D341Med (cell line): ENCODE measurements at places on chromosomes 5 and 9.

- DNase-seq: no peak
These were observed 78.4 kb upstream of the OTULINL start for GRCh38 chr5:14503017-14503680.

DNA sequence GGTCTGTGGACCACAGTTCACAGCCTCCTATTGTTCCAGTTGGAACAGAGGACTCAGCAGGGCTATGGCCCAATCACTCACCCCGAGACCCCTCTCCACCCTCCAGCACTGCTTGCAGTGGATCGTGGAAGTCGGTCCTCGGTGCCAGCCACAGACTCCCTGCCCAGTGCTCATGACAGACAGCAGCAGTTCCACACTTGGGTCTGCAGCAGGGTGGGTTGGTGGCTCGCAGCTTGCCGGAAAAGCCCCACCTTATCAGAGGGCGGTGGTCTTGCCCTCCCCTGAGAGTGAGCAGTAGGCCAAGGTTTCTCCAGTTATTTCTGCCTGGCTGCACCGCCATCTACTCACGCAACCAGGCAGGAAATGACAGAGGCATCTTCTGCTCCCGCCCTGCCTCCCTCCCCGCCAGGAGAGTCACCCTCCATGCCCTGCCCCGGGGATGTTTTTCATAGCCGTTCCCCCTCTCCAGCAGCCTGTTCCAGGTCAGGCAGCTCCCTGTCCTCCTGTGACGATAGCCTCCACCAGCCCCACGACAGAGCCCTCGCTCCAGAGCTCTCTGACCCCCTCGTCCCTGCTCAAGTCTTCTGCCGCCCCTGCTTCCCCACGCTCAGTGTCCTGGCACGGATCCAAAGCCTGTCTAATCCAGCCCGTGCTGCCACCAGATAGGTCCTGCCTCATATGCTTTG lies 34.5 kb downstream of the UNC5A start:
- DNase-seq: peak; percentile 63

GRCh38 chr9:89841456-89841855 lies 236.6 kb downstream of the GADD45G start:
- no peak for DNase-seq

- DNase-seq: no peak
These were observed 126.1 kb downstream of the NR2F1-AS1 start for GRCh38 chr5:93454896-93455295.

DNA sequence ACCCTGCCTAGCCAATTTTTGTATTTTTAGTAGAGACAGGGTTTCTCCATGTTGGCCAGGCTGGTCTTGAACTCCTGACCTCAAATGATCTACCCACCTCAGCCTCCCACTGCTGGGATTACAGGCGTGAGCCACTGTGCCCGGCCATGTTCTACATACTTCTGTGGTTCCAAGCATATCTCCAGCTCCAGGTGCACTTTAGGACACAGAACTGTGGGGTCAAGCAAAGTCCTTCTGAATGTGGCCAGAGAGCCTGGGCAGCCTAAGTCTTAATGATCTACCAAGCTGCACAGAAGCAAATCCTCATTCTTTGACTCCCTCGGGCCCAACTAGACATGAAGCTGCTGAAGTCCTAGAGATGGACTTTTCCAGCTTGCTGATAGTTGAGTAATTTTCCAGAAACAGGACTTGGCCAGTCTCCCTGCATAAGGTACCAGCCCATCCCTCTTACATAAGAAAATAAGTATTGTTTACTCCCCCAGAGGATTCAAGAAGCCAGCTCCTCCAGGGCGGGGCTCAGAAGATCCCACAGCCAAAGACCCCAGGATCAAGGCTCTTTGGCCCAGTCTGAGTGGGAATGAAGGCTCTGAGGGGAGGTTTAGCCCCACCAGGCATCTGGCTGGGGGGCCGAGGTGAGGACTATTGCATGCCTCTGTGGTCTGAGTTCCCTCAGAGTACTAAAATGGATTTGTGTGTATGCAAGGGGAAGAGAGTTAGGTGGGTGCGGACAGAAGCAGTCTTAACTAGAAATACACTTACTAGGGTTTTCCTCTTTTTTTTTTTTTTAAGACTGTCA lies 8.7 kb downstream of the CLTB start:
- no peak for DNase-seq

DNA sequence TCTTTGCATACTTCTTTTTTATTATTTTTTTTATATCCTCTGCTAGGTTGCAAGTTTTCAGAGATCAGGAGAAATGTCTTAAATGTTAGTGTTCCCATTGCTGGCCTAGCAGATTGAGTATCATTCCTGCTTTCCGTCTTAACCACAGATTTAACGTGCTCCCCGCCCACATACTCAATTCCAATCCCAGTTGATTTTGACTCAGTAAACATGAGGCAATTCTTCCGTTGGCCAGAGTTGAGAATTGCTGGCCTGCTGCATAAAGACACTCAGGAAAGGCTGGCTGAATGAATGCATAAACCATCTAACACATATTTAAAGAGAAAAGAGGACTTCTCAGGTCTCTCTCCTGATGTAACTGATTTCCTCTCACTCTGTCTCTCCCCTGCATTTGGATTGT lies 46.8 kb upstream of the PLPP6 start:
- no peak for DNase-seq

DNA sequence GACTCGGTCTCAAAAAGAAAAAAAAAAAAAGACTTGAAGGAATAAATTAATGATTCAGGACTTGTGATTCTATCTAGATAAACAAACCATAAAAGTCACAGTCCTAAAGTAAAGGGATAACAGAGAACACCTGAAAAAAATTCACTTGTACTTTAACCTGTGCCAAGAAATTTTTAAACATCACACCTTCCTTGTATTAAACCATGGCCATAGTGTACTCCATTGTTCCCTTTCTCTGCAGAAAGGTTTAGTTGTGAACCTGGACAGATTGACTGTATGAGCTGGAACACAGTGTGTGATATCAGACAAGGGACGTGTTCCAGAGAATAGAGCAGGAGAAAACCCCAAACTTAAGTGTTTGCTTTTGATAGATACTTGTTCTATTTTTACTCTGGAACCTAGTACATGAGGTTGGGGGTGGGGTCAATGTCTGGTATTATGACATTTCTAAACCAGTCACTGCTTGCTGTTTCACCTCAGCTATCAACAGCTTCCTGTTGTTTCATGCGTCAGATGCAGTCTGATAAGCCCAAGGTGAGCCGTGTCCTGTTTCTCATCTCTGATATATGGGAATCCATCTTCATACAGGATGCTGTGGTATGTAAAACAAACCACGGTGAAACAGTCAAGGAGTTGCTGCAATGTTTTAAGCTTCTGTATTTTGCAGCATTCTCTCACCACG lies 62.5 kb upstream of the ITGA1 start:
- DNase-seq: no peak

DNA sequence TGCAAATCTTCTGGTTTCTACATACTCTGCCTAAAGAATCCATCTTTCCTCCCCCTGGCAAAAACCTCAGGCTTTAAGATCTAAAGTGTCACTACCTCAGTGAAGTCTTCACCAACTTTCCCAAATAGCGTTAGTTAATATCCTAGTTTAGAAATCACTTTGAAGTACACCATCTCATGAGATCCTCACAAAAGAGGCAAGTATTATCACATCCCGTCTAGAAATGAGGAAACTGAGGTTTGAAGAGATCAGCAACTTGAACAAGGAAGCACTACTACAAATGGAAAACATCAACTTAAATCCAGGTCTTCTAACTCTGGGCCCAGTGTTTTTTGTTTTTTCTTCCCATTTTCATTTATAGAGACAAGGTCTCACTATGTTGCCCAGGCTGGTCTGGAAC lies 4.6 kb downstream of the AP3B1 start:
- DNase-seq: no peak

GRCh38 chr5:151684690-151685361 lies 1.9 kb downstream of the SPARC start:
- DNase-seq: no peak

- DNase-seq: no peak
These were observed 46.8 kb downstream of the GCNT4 start for GRCh38 chr5:75005561-75005960.

- DNase-seq: no peak
These were observed 50.7 kb downstream of the SLC44A1 start for GRCh38 chr9:105295201-105295550.

DNA sequence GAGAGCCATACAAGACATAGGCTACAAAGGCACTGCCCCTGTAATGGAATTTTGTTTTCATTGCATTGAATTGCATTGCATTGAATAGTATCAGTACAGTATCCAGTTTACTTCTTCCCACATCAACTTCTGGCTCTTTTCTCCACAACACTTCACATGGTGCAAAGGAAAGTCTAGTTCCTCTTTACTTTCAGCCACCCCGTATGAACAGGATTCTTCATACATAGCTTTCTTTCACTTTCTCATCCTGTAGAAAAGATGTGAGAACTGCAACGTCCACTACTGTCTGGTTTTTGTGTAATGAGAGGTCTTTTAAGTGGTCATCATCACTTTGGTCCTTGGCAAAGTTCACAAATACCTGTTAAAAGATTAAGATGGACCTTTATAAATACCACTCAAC lies 20.2 kb downstream of the NIPSNAP3B start:
- DNase-seq: no peak

GRCh38 chr5:61600945-61601511 lies 269.0 kb downstream of the ZSWIM6 start:
- DNase-seq: no peak
